ENCODE measurements at places on chromosomes 4 and X. TPM values are rescaled to one million over a fixed set of nuclear protein-coding genes. Genes with fewer than 3 reads are reported as not detected.

- DNase-seq, result no peak
These were observed 59.5 kb upstream of the CCDC160 start for GRCh38 chrX:134177527-134177926.

GRCh38 chrX:77561372-77561771, 114.2 kb downstream of the FGF16 start:
- no peak for DNase-seq

GRCh38 chr4:153555730-153556434, 89.7 kb downstream of the TMEM131L start:
- no peak for DNase-seq

GRCh38 chr4:71406459-71406963, 67.7 kb downstream of the SLC4A4 start:
- no peak for DNase-seq

GRCh38 chr4:75135068-75135825, 202.3 kb downstream of the PARM1 start:
- DNase-seq, result no peak

- no peak for DNase-seq
These were observed 1497.3 kb downstream of the STIM2 start for GRCh38 chr4:28357990-28358389.

- DNase-seq, result no peak
These were observed 35.8 kb downstream of the CLDN22 start for GRCh38 chr4:183284258-183284785.

- DNase-seq, result no peak
These were observed 953.4 kb downstream of the FAT4 start for GRCh38 chr4:126268106-126268505.

DNA sequence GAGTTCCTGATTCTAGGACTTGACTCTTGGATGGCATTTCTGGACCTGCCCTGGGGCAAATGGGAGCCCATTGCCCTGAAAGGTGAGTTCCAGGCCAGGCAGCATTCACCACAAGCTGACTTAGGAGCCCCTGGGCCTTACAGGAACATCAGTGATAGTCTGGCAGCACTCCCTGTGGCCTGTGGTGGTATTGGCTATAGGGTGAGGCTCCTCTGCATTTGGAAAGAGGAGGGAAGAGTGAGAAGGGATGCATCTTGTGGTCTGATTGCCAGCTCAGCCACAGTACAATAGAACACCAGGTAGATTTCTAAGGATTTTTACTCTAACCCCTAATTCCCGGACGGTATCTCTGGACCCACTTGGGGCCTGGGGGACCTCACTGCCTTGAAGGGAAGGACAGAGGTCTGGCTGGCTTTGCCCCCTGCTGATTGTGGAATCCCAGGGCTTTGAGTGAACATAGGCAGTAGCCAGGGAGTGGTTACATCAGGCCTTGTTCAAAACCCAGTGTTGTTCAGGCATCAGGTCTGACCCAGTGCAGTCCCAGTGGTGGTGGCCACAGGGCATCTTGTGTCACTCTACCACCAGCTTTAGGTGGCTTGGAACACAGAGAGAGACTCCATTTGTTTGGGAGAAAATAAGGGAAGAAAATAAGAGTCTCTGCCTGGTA, 32.9 kb downstream of the MAGED4 start:
- no peak for DNase-seq

DNA sequence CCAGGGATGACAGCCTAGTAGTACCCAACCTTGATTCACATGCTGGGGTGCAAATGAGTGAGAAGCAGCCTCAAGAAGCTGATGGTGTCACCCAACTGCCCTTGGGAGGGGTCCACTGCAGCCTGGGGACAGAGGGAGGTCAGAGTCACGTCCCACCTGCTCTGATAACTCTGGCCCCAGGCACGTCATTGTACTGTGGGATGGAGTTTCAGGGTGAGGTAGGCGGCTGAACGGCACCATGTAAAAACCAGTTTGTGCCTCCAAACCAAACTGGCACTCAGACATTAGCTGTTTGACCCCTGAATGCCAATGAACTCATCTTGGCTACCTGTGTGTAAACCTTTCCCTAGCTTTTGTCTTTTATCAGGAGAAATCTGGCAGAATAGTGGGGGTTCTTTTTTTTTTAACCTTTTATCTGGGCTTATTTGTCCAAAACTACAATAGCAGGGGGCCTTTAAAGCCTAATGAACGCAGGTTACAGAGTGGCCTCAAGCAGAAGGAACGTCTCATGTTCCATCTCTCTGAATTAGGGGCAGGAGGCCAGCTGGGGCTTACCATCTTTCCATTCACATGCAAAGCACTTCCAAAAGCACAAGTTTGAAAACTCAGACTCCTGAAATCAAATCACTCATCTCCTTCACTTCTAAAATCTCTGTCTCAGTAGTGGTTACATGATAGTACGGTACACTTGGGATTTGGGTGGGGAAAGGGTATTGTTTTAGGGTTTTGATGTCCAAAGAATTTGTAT, 89.4 kb downstream of the IRF2 start:
- no peak for DNase-seq

DNA sequence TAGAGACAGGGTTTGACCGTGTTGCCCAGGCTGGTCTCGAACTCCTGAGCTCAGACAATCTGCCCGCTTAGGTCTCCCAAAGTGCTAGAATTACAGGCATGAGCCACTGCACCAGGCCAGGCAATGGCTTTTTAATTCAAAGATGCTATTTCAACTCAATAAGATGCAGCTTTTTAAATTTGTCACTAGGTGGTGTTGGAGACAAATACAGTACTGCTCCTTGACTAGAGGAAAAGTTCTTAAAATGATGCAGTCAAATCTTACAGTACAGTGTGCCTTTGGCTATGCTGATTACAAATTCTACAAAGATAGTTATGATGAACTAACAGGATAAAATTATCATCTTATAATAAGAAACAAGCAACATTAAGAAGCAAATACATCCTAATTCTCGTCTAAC, 441.1 kb downstream of the KCNIP4 start:
- no peak for DNase-seq

DNA sequence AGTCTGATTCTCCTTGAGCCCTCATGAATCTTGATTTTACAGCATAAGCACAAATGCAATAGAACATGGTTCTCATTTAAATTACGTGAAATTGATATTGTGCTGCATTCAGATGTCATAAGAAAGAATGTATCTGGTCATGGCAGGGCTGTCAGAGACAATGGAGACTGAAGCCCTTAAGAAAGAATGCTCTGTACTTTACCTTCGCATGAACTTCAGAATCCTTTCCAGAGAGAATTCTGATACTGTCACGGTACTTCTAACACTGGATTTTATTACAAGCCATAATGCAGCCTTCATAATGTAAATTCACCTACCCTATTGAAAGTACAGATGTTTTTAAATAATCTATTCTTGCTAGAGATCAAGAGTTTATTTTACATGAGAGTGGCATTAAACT, 677.9 kb upstream of the ADGRL3 start:
- no peak for DNase-seq

DNA sequence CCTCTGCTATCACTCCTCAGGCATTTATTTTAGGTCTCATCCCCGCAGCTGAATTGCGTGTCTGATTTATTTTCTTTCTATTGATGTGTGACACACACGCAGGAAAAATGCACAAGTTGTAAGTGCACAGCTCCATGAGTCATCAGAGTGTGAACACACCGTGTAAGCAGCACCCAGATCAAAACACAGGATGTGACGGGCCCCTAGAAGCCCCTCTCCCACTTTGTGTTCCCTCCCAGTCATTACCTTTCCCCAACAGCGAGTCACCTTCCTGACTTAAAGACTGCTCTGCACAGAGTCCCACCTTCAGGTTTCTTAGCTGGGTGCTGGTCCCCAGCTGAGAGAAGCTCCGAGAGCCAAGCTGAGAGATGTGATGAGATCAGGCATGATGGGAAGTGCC, 436.7 kb downstream of the MID1IP1 start:
- no peak for DNase-seq

- DNase-seq, result no peak
These were observed 992.6 kb downstream of the NLGN4X start for GRCh38 chrX:5236096-5236495.

- no peak for DNase-seq
These were observed 745.4 kb downstream of the TECRL start for GRCh38 chr4:63663870-63664269.

- DNase-seq, result no peak
These were observed 58.2 kb downstream of the PDE5A start for GRCh38 chr4:119570401-119570800.

DNA sequence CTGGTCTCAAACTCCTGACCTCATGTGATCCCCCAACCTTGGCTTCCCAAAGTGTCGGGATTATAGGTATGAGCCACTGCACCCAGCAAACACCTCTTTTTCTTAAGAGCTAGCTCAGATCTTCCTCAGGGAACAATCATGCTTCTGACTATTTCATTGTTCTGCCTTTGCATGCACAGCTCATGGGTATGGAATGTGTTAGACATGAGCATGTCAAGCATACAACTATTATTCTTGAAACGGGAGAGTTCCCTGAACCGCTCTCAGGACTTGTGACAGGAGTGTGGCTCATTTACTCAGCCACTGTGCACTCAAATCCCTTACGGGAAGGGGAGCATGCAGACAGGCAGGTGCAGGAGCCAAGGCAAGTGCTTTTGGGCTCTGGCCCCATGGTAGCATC, 231.7 kb upstream of the TAPT1 start:
- no peak for DNase-seq

DNA sequence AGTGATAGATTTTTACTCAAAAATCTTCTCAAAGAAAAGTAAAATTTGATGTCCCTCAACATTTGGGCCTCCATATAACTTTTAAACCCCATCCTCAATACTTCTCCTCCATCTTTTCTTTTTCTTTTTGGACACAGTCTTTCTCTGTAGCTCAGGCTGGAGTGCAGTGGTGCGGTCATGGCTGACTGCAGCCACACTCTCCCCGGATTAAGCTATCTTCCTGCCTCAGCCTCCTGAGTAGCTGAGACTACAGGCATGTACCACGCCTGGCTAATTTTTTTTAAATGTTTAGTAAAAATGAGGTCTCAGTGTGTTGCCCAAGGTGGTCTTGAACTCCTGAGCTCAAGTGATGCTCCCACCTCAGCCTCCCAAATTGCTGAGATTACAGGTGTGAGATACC, 33.1 kb downstream of the KDM6A start:
- no peak for DNase-seq

DNA sequence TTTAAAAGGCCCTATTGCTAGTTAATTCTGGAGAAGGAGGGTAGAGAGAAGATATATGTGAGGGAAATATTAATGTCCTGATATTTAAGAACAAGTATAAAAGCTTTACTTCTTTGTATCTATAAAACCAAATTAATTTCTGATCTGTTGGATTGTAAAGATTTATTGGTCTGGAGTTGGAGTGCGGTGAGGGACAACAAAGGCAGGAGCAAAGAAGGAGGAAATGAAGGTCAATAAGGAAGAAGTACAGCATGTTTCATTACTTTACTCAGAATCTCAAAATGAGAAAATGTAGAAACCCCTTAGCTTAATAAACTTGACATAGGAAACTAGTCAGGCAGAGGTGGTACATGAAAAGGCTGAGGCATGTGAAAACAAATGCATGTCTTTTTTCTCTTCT, 192.9 kb downstream of the PALLD start:
- no peak for DNase-seq

- DNase-seq, result no peak
These were observed 555.7 kb downstream of the PCDH7 start for GRCh38 chr4:31275906-31276305.

- DNase-seq, result no peak
These were observed 465.1 kb upstream of the SLIT2 start for GRCh38 chr4:19786616-19787015.

DNA sequence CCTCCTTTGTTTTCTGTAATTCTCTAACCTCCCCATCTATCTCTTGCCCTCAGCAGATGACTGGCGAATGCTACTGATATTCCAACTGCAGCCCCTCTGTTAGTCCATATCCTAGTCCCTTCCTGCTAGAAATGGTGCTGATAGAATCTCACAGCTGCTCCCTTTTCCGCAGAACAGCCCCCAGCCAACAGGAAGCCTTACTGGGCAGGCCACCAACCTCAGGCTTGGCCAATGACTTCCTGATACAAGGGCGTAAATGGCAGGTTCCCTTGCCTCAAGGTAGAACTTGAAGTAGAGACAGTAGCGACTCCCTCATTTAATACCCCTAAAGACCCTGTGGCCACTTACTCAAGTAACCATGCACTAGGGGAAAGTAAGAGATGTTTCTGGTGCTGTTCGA, 26.7 kb upstream of the SLC2A9 start:
- DNase-seq, result no peak

GRCh38 chr4:103754844-103755243, 35.1 kb upstream of the TACR3 start:
- no peak for DNase-seq

The CT45A1 gene
- not detected for polyA plus RNA-seq

The PF4V1 gene
- polyA plus RNA-seq, result not detected

The MSANTD1 gene
- polyA plus RNA-seq, result 0.05 TPM

The CSN1S1 gene
- polyA plus RNA-seq, result not detected

The SPATA18 gene
- polyA plus RNA-seq, result not detected

The MSN gene
- 382 TPM for polyA plus RNA-seq

The ABCB7 gene
- 22.9 TPM for polyA plus RNA-seq

The TMEM156 gene
- 23.0 TPM for polyA plus RNA-seq

The NAA15 gene
- polyA plus RNA-seq, result 46.8 TPM
